CD4-positive, alpha-beta T cell treated with Interleukin-15 for 1 hour (primary cell): ENCODE measurements at places on chromosomes 12 and 14.

GRCh38 chr12:93671044-93671443 lies 6.1 kb upstream of the CRADD start:
- no peak for DNase-seq

- no peak for DNase-seq
Observed at GRCh38 chr12:41205070-41205709, 17.1 kb downstream of the PDZRN4 start.

- DNase-seq: no peak
Observed at GRCh38 chr12:58435647-58436046, 484.7 kb downstream of the LRIG3 start.

DNA sequence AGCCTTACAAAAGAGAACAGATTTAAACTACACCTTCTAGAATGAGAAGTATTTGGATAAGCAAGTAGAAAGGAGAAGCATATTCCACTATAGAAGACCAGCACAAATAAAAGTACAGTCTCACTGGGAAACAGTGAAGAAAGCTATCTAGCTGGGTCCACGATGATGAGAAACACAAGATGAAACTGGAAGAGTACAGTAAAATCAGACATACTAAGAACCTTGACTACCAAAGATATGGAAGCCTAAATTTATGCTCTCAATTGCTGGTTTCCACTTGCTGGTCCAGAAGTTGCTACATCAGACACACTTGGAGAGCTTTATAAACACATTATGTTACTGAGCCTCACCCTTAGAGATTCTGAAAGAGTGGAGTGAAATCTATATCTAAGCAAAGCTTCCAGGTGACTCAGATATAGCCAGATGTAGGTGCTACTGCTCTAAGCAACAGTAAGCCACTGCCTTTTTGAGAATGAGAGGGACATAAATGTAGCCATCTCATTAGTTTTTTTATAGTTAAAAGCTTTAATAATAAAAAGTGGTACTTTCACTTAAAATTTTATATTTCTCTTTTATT lies 96.3 kb upstream of the BBS10 start:
- no peak for DNase-seq

GRCh38 chr12:10153271-10154144 lies 18.4 kb downstream of the OLR1 start:
- DNase-seq: peak; percentile 60

GRCh38 chr14:30928462-30928861 lies 54.1 kb downstream of the COCH start:
- DNase-seq: no peak

GRCh38 chr12:86719381-86719780 lies 463.2 kb upstream of the MGAT4C start:
- no peak for DNase-seq

- DNase-seq: no peak
Observed at GRCh38 chr14:61891170-61891569, 128.9 kb downstream of the SNAPC1 start.

DNA sequence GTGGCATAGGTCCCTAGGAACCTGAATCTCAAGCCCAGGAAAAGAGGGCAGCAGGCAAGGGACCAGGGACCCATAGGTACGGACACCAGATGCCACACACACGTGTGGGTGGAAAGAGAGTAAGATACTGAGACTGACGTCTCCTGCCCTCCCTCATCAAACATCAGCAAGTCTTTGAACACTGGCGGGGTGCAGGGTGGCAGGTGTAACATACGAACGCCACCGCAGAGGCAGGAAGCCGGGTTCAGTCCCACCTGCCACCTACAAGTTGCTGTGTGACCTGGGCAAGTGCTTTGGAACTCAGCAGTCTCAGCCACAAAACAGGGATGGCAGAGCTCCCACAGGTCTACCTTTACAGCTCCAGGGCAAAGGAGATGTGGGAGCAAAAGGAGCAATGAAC lies 11.1 kb downstream of the ACTN1 start:
- peak; percentile 81 for DNase-seq

GRCh38 chr12:66960704-66961690 lies 282.1 kb upstream of the GRIP1 start:
- DNase-seq: no peak

GRCh38 chr12:123075646-123076171 lies 75.2 kb downstream of the PITPNM2 start:
- peak; percentile 68 for DNase-seq

GRCh38 chr12:82474181-82474797 lies 116.0 kb downstream of the METTL25 start:
- DNase-seq: no peak

DNA sequence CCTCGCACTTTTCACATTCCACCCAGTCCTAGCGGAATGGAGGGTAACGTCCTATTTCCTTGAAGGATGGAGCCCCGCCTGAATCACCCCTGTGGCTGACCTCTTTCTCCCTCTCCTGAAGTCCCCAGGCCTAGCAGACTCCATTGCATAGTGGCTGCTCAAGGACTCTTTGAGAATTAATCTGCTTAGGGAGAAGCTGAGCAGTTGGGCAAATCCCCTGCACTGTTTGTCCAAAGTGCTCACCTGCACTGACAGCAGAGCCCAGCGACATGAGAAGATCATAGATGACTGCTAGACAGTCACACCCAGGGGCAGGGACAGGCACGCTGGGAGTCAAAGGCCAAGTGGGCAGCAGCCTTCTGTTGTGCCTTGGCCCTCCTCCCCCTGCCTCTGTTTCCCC lies 37.7 kb upstream of the DICER1 start:
- no peak for DNase-seq

- no peak for DNase-seq
Observed at GRCh38 chr12:122022393-122023338, 982 bp downstream of the BCL7A start.

DNA sequence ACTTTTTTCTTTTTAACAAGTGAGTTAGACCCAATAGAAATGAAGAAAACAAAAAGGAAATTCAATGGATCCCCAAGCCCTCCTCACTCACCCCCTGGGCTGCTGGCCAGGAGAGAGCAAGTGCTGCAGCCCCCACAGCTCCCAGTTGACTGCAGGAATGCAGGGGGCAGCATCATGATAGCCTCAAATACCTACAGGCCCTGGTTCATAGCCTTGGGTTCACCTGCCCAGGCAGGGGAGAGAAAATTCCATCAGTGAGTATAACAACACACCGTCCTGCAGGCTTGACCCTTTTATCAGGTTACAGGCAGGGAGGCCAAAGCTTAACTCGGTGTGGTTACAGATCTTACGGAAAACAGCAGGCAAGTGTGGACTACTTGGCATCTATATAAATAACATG lies 76.3 kb downstream of the PHLDA1 start:
- no peak for DNase-seq

GRCh38 chr14:72630374-72630773 lies 263.5 kb downstream of the DPF3 start:
- no peak for DNase-seq

GRCh38 chr14:37480446-37481290 lies 114.4 kb downstream of the FOXA1 start:
- DNase-seq: no peak

DNA sequence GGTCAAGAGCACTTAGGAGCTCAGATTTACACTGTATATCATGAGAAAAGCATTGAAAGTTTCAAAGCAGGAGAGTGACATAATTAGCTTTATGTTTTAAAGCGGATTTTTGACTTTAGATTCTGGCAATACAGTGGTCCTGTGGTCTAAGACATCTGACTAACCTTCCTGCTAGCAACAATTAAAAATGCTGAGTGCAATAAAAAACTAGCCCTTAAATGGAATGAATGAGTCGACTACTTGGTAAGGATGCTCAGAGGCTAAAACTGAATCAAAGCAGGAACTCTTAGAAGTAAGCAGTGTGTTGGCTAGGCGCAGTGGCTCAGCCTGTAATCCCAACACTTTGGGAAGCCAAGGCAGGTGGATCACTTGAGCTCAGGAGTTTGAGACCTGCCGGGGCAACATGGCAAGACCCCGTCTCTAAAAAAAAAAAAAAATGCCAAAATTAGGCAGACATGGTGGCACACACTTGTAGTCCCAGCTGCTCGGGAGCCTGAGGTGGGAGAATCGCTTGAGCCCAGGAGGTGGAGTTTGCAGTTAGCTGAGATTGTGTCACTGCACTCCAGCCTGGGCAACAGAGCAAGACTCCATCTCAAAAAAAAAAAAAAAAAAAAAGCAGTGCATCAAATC lies 18.9 kb downstream of the BICD1 start:
- no peak for DNase-seq

DNA sequence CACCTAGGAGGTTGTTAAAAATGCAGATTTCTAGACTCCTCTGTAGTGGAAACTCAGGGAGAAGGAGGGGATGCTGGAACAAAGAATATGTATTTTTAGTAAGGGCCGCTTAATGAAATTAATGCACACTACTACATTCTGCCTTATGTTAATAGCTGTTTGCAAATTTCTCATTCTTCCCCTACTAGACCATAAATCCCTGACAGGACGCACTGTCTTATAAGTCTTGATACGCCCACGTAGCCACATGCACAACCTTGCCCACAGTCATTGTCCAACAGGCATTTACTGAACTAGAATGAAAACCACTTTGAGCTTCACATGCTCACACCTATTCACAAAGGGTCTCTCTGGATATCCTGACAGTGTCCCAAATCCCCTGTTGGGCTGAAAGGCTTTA lies 10.5 kb downstream of the KRT2 start:
- DNase-seq: no peak

GRCh38 chr12:24661657-24662096 lies 287.2 kb downstream of the BCAT1 start:
- peak; percentile 52 for DNase-seq
